ENCODE measurements at places on chromosomes 16 and 17.

DNA sequence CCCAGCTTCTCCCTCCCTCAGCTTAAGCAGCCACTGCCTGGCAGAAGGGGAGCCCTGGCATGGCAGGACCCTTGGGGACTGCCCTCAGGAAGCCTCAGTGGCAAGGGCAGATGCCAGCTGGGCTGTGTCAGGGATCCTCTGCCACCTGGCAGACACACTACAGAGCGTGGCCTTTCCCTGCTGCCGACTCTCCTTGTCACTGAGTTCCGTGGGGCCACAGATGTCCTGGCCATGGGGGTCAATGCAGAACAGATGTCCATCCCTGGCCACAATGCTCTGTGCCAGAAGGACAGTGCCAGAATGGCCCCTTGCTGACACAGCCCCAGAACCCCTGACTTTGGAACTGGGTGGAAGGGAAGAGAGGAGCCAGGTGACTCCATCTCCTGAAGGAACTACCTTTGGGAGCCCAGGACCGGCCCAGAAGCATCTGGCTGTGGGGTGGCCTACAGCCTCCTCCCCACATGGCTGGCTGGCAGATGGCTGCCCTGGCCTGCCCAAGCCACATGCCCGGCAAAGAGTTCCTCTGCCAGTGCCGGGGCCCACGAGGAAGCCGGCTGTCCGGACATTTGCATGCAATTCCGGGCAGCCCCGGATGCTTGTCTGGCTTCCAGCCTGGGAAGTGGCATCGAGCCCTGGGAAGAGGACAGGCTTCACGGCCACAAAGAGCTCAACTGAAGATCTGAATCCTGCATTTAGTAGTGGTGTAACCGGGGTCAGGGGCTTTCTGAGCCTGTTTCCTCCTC is 24.1 kb downstream of the NPTX1 start:
- H3K27me3 ChIP-seq, result peaks cover 28% of the 10 kb centered on the region
- peaks cover 68% of the 10 kb centered on the region for H3K4me1 ChIP-seq
- no peaks in the 10 kb centered on the region for H3K36me3 ChIP-seq
- DNase-seq, result no peak
- peak overlapping the region; percentile 1 for H3K4me3 ChIP-seq
- H3K27ac ChIP-seq, result no peak overlapping the region

DNA sequence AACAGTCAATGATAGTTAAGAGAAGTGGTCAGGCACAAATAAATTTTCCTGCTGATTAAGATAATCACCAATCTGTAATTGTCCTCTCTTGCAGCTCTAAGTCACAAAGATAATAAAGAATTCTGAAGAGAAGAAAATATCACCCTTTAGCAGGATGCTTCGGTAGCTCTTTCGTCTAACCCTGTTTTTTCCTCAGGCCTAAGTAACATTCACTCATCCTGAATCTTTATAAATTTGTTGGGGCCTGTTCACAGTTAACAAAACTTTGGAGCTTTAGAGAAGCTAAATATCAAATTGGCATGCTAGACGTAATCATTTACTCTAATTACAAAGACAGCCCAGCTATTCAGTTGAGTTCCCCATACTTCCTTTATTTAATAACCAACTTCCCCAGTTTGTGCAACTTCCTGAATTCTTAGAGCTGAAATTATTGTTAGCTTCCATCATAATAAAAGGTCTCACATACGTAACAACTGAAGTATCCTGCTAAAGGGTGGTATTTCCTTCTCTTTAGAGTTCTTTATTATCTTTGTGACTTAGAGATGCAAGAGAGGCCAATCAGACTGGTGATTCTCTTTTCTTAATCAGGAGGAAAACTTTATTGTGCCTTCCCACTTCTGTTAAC is 118.6 kb downstream of the TANGO6 start:
- H3K36me3 ChIP-seq, result peaks cover 16% of the 10 kb centered on the region
- no peak for DNase-seq

GRCh38 chr16:48852458-48852857 is 242.5 kb upstream of the N4BP1 start:
- H3K4me1 ChIP-seq, result peaks cover 55% of the 10 kb centered on the region
- peaks cover 26% of the 10 kb centered on the region for H3K27me3 ChIP-seq
- H3K4me3 ChIP-seq, result no peak overlapping the region
- H3K27ac ChIP-seq, result peak overlapping the region; percentile 73
- H3K36me3 ChIP-seq, result no peaks in the 10 kb centered on the region

GRCh38 chr17:19748807-19749193 is 702 bp upstream of the ALDH3A1 start:
- H3K4me1 ChIP-seq, result peaks cover 29% of the 10 kb centered on the region
- H3K27ac ChIP-seq, result peak overlapping the region; percentile 4
- H3K36me3 ChIP-seq, result no peaks in the 10 kb centered on the region
- H3K4me3 ChIP-seq, result no peak overlapping the region
- H3K27me3 ChIP-seq, result peaks cover 33% of the 10 kb centered on the region
- DNase-seq, result no peak

GRCh38 chr17:21075739-21076085 is 32.9 kb upstream of the USP22 start:
- no peaks in the 10 kb centered on the region for H3K36me3 ChIP-seq
- H3K4me1 ChIP-seq, result peaks cover 6% of the 10 kb centered on the region
- no peak overlapping the region for H3K4me3 ChIP-seq

- no peak for DNase-seq
- H3K4me3 ChIP-seq, result no peak overlapping the region
- H3K27ac ChIP-seq, result peak overlapping the region; percentile 61
- H3K36me3 ChIP-seq, result peaks cover 62% of the 10 kb centered on the region
- peaks cover 2% of the 10 kb centered on the region for H3K27me3 ChIP-seq
Measured at GRCh38 chr16:89549007-89549700, 11.3 kb upstream of the RPL13 start.

All from nephron progenitor cell (in vitro differentiated cells).